ENCODE measurements at places on chromosomes 4 and X.
A peak's percentile ranks its signal among the peaks of the same experiment; 100 is the strongest.

- peak; percentile 88 for DNase-seq
These were observed 2.5 kb downstream of the CACNA1F start for GRCh38 chrX:49230500-49231232.

DNA sequence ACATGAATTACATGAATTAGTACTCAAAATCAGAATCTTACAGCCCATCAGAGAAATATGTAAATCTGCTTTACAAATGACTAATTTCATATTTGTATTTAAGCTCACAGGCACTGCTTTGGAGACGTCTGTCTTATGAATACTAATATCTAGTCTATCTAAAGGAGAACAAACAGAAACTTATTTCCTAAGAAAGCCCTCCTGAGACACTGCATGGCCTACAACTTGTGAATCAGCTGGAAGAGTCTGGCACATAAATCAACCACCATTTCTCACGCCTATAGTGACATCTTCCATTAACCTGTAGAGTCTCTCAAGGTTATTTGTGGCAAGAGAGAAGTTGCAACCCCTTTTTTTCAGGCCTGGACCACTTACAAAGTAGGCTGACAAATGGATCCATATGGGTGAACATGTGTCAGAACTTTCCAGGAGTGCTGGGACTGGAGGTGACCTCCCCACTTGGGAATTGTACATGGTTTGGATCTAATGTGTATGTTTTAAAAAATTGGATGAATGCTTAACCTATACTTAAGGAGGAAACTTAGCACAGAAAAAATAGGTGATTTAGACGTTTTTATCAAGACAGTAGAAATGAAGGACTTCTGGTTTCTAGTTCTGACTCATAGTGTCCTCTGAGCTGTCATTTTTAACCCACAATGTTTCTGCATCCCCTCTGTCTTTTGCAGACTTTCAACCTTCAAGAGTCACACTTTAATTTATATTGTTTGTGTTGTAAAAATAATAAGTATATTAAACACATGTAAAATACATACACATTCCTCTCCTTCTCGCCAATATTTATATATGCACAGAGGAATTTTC, 83.2 kb upstream of the ARHGAP24 start:
- DNase-seq, result no peak

DNA sequence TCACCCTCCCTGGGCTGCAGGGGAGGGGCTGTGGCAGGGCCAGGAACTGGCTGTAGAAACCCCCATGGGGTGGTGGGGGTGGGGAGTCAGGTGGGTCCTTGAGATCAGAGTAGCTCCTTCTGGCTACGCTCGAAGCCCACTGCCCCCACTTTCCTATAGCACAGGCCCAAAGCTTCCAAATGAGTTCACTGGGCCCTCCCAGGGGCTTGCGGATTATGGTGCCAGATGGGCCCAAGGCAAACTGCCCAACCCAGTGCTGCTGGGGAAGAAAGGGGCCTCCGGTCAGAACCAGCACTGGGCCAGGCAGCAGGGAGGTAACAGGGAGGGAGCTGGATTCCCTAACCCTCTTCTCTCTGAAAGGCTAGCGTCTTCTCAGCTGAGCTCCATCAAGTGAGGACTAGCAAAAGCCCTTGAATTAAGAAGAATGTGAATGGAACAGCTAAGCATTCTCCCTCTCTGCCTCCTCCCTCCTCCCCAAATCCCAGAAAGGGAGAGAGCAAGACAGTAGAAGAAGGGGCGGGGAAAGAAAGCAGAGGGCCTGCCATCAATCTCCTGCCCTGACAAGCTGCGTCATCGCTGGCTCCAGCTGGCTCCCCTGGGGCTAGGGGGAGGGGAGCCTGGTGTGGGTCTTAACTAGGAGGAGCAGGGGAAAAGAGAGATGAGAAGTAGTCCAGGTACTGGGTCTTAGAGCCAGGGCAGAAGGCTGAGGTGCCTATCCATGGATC, 34.7 kb downstream of the FRMPD3 start:
- peak; percentile 31 for DNase-seq

DNA sequence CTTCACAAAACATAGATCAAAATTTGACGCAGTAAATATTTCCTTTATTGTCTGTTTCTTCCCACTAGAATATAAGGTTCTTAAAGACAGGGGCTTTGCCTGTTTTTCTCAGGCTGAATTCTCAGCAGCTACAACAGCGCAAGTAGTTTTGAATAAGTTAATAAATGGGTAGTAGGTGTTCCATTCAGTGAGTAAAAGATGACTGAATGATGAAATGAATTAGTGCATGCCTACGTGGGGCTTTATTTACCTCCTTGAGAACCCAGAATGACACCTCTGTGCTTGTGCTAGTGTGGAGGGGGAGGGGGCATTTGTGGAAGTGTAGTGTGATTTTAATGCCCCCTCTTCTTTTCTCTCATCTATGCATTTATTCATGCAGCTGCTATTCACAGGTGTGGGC, 278.9 kb downstream of the FBXW7 start:
- no peak for DNase-seq

GRCh38 chrX:23861215-23861896, 46.4 kb downstream of the APOO start:
- DNase-seq, result no peak

DNA sequence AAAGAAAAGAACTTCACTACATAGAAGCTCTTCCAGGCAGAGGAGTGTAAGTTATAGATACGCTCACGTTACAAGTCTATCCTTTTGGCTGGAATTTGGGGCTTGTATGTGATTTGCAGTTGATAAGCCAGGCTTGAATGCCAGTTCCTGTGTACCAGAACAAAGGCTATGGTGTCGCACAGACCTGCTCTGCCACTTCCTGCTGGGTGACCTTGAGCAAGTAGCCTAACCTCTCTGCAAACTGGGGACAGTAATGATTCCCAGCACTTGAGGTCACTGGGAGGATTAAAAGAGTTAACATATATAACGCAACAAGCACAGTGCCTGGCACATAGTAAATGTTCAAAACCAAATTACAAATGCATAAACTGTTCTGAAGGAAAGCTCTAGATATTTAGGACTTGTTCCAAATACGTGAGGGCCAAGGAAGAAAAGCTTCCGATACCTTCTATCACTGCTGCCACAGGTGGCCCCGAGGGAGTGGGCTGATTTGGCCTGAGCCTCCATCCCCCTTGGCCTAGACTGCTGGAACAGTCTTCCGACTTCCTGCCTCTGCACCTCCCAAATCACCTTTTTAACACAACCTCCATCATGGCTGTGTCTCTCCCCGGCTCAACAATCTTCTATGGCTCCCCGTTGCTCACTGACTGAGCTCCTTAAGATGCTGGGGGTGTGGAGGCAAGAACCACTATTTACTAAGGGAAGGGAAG, 1.3 kb upstream of the SOWAHD start:
- DNase-seq, result no peak

- no peak for DNase-seq
These were observed 470.0 kb upstream of the INTU start for GRCh38 chr4:127162741-127163140.

DNA sequence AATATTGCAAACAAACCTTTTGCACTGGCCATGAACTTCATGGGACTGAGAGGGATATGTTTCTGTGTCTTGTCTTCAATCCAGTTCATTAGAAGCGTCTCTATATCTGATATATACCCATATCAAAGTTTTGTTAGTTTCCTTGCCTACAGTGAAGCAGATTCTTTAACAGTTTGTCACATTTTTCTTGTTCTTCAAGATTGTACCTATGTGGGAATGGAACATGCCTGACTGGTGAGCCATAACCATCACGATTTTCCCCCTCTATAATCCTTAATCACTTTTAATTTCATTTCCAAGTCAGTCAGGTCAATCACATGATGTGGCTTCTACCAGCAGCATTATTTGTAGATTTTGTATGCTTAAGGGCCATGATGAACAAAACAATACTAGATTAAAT, 197.1 kb upstream of the PDE5A start:
- DNase-seq, result no peak

DNA sequence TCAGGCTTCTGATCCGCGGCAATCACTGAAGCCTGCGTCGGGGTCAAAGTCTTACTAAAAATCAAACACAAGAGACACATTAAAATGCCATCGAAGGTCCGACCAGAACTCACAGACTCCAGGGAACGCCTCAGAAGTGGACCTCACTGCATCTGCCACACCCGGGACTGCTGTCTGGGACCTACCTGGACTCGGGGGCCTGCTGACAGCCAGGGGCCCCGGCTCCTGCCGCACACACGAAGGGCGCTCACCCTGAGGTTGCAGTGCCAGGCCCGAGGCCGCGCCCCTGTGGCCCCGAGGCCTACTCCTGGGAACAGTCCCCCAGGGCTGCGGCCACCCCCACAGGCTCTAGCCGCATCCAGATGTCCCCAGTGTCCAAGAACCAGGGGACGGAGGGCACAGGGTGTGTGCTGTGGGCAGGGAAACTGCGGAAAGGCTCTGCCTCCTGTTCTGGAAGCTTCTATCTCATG, 7.4 kb downstream of the CTBP1 start:
- DNase-seq, result peak; percentile 43

GRCh38 chrX:1442724-1443367, 9.9 kb downstream of the ASMTL start:
- no peak for DNase-seq

GRCh38 chrX:51743179-51743957, at the start of gene GSPT2:
Gene GSPT2, plus strand, starts transcription at chrX:51743442. Its CDS starts 185 bp downstream, at chrX:51743627.
- peak; percentile 69 for DNase-seq

DNA sequence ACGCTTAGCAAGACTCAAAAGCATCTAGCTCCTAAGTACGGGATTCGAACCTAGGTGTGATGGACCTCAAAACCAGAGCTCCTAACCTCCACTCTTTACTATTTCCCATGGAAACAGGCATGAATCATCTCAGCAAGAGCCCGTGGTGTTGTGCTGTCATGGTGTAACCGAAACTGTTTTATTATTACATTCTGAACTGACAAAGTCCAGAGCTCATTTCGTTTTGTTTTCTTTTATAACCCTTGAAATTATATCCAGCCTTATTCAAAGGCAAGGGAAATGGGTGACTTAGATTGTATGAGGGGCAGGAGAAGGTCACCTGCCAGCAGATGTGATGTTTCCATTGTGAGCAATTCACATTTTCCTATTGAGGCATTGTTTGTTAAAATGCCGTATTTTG, 301.1 kb downstream of the FRMPD4 start:
- DNase-seq, result no peak

DNA sequence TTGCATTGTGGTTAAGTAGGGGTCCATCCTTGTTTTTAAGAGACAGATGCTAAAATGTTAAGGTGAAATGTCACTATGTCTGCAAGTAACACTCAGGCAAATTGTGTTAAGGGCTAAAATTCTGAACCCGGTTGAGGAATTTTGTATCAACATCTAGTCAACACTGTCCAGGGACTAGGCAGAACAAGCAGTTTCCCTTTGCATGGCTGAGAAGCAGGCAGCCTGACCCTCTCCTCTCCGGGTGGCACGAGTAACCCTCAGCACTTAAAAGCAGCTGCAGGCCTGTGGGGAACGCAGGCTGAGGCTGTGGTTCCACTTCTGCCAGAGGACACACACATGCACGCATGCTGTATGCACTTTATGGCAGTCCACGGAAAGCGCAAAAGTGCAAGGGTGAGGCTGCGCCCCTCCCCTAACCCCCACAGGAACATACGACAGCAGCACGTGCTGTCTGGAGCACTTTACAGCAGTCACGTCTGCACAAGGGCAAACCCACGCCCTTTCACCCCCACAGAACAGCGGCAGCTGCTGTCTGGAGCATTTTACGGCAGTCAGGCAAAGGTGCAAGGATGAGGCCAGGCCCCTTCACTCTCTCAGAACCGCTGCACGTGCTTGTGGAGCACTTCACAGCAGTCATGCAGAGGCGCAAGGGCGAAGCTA, 619 bp upstream of the MPC1L start:
- DNase-seq, result peak; percentile 23

DNA sequence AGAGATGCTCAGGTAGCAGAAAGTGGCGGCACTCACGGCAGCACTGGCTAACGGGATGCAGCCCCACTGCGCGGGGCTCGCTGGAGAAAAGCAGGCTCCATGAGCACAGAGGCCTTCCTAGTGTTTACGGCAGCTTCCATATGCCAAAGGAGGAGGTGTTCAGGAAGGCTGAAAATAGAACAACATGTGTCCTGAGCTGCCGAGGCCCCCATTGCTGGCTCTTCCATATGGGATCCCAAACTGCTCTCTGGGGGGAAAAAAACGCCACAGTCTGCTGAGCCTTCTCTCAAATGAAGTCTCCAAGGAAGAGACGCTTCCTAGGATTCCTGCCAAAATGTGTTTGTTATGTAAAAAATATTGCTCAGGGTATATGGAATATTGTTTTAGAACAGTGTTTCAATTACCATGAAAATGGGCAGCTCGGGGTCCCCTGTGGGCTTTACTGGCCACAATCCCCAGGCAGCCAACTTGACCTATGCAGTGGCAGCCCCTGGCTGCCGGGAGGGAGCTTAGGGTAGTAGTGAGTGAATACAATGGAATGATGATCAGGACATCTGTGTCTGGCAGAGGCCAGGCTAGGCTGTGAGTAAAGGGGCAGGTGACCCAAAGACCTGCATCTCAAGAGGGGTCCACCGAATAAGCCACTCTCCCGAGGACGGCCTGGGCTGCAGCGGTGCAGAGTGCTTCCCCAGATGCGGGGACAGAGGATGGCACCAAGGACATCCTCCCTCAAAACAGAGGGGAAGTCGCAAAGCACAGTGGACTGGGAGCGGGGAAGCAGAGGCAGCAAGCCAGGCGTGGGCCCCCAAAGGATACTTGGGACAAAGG, 170.1 kb downstream of the AFAP1 start:
- DNase-seq, result no peak

GRCh38 chr4:120915336-120915735, 7.2 kb downstream of the PRDM5 start:
- no peak for DNase-seq

DNA sequence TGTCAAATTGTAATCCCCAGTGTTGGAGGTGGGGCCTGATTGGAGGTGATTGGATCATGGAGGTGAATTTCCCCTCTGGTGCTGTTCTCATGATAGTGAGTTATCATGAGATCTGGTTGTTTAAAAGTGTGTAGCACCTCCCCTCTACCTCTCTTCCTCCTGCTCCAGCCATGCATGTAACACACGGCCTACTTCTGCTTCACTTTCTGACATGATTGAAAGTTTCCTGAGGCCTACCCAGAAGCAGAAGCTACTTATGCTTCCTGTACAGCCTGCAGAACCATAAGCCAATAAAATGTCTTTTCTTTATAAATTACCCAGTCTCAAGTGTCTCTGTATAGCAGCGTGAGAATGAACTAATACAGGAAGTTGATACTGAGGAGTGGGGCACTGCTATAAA, 61.7 kb upstream of the DDX60 start:
- DNase-seq, result no peak

- no peak for DNase-seq
These were observed 66.8 kb upstream of the EGFL6 start for GRCh38 chrX:13502590-13502989.

DNA sequence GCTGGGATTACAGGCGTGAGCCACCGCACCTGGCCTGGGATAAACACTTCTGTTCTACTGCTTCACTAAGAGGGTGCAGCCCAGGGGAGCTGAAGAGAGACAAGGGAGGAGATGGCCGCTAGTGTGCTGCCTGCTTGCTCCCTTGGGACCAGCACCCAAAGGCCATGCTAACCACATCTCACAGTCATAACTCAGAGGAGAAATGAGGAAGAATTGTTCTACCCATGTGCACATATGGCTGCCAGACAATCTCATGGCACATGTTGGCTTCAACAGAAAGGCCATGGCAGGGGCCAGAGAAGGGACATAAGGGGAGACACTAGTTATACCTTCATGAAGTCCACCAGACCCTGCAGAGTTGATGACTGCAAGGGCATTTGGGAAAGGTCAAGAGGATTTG, 22.4 kb downstream of the CLDN22 start:
- DNase-seq, result no peak

- no peak for DNase-seq
These were observed 81.2 kb upstream of the PRSS48 start for GRCh38 chr4:151195801-151196200.

- DNase-seq, result no peak
These were observed 39.6 kb downstream of the PTCHD1 start for GRCh38 chrX:23374291-23374690.

- DNase-seq, result no peak
These were observed 147.8 kb upstream of the PSAPL1 start for GRCh38 chr4:7582313-7583097.

All from colonic mucosa (tissue), 4 donors.